ENCODE measurements at places on chromosomes 1 and 21. TPM values are rescaled to one million over a fixed set of nuclear protein-coding genes. Genes with fewer than 3 reads are reported as not detected.

Gene SPATA17
- total RNA-seq = 0.25 TPM

Gene ADGRB2
- 0.79 TPM for total RNA-seq

- no peak for DNase-seq
Measured at GRCh38 chr1:234515411-234515810, 36.4 kb upstream of the TARBP1 start.

DNA sequence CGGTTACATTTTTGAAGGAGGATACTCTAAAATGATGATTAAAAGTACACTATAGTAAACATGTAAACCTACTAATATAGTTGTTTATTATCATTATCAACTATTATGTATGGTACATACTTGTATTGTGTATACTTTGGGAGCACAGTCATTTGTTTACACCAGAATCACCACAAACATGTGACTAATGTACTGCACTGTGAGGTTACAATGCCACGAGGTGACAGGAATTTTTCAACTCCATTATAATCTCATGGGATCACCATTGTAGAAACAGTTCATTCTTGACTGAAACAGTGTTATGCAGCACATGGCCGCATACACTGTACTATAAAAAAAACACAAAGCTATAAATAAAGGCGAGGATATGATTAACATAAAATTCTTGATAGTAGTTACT, 44.3 kb downstream of the GPATCH2 start:
- DNase-seq = no peak

DNA sequence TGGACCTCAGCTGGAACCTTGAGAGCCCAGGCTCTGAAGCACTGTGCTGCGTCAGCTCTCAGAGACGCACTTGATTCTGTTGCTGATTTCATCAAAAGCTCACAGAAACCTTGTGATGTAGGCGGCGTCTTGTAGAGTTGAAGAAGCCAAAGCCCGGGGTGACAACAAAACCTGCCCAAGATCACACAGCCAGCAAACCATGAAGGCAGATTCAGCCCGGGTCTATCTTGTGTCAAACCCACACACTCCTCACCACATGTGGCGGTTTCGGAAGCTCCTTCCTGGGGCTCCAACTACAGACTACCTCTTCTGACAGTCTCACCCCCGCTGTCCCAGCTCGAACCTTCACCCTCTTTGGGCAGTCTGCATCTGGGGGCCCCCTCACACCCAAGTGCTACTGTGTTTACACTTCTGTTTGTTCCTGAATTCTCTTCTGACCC, 50.4 kb downstream of the TENT5C start:
- DNase-seq = peak; percentile 55

- peak; percentile 39 for DNase-seq
Measured at GRCh38 chr1:228149406-228150119, at the start of gene GJC2. Gene GJC2 (plus strand): TSS chr1:228149930. CDS start chr1:228157759, 7,829 bp downstream.

- DNase-seq = no peak
Measured at GRCh38 chr1:98969798-98970490, 34.7 kb downstream of the PLPPR5 start.

- no peak for DNase-seq
Measured at GRCh38 chr1:15005116-15005515, 148.4 kb upstream of the TMEM51 start.

- DNase-seq = no peak
Measured at GRCh38 chr1:193538680-193539079, 352.3 kb upstream of the B3GALT2 start.

Gene SYCP1
- not detected for total RNA-seq

Data from left colon (tissue), 2 donors.